Cardiac fibroblast (primary cell): ENCODE measurements at places on chromosomes 5 and 9.

DNA sequence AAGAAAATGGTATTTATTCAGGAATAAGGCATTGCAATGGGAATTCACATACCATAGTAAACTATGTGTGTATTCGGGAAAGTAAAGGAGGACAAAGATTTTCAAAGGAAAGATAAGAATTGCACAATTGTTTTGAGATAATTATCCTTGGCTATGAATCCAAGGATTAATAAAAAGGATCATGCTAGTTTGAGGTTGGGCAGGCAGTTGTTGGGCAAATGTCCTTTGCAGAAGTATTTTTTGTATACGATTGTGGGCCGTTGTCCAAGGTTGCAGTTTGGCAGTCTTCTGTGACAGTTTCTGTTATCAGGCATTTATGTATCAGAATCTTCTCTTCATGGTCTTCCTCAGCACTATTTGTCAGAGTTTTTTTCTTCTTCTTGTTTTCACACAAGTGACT lies 10.6 kb upstream of the UBAP2 start:
- no peak for DNase-seq

DNA sequence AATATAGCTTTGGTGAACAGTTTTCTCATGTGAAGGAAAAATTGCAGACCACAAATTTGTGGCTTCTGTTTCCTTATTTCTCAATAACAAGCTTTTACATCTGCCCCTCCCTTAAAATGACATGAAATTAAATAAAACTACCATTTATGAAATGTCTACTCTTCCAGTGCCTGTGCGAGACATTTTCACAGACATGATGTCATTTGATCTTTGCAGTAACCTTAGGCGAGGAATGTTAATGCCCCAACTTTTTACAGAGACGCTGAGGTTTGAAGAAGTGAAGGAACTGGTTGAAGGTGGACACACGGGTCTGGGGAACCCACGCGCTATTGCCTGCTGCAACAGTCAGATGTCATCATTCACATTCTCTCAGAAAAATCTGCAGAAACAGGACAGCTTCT lies 61.5 kb downstream of the OSTF1 start:
- DNase-seq, result no peak

GRCh38 chr5:135027266-135027696 lies 6.7 kb downstream of the PITX1 start:
- DNase-seq, result no peak

GRCh38 chr9:83056911-83057310 lies 6.0 kb downstream of the RASEF start:
- DNase-seq, result no peak

DNA sequence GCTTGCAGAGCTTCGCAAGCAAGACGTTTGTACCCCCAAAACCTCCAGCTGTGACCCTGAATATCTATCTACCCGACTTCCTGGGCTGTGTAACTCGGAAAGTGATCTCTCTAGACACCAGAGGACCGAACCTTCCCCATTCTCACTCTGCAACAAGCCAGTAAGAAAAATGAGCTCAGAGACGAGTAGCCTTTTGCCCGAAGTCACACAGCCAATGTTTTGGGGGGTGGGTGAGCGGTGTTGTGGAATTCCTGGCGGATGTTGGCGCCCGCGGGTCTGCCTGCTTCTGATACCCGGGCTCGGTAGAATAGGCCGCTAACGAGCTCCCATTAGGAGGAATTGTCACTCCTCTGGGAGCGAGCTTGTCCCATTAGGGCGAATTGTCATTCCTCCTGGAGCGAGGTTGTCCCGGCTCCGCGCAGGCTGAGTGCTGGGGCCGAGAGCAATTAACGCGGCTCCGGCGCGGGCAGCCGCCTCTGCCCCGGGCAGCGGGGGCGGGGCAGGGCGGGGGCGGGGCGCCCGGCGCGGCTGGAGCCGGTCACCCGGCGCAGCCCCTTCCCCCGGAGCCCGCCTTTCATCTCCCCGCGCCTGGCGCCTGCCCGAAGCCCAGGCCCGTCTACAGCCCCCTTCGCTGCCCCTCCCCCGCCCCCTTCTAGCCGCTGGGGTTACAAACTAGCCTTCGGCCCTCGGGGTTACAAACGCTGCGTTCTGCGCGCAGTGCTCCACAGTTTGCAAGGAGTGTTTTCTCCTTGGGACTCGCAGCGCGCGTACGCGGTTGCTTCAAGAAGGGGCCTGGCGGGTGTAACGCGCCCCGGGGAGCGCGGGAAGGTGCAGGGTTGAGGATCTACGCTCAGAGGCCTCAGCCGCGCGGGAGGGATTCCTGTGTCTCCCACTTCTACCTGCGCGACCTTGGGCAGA lies 3.5 kb upstream of the MSX2 start:
- DNase-seq, result no peak

- DNase-seq, result no peak
Measured at GRCh38 chr5:172859966-172860365, 25.9 kb downstream of the ERGIC1 start.

- no peak for DNase-seq
Measured at GRCh38 chr5:100872408-100873190, 30.5 kb downstream of the ST8SIA4 start.

DNA sequence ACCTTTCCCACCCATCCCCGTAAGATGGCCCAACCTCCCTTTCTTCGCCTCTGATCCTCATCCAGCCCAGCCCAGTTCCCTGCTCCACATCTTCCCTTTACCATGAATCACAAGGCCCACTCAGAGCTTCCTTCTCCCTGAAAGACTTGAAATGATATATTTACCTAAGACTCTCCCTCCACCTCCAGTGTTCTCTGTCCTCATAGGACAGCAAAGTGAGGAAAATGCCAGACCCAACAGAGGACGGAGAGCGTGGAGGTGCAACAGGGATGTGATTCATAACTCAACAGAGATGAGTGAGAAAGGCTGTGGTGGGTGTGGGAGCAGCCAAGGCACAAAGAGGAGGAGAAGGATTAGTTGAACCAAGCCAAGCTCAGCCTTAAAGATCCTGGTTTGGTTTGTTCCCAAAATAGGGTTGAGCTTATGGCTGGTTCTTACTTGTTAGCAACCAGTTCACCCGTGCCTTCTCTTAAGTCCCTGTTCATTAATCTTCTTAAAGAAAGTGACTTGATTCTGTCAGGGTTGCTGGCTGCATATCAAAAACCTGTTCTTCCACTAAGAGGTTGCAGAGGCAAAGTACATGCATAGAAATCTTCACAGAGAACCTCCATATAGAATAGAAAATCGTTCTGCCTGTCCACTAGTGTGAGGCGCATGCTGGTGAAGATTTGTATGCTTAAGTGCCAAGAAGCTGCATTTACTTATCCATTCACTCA lies 183.2 kb downstream of the ACTL7B start:
- no peak for DNase-seq
